ENCODE measurements at places on chromosomes 5 and 9. TPM values are rescaled to one million over a fixed set of nuclear protein-coding genes. Genes with fewer than 3 reads are reported as not detected.

- peaks cover 91% of the 10 kb centered on the region for H3K4me1 ChIP-seq
- DNase-seq, result no peak
- no peaks in the 10 kb centered on the region for H3K36me3 ChIP-seq
- H3K27ac ChIP-seq, result peak overlapping the region; percentile 90
Observed at GRCh38 chr5:52801329-52801728, 13.6 kb downstream of the ITGA1 start.

- peak overlapping the region; percentile 66 for H3K27ac ChIP-seq
- no peak overlapping the region for H3K4me3 ChIP-seq
- peak; percentile 62 for DNase-seq
- H3K36me3 ChIP-seq, result no peaks in the 10 kb centered on the region
Observed at GRCh38 chr5:14440582-14441431, 140.8 kb upstream of the OTULINL start.

GRCh38 chr5:171676286-171676944 lies 109.2 kb upstream of the SMIM23 start:
- H3K36me3 ChIP-seq, result no peaks in the 10 kb centered on the region
- H3K27ac ChIP-seq, result no peak overlapping the region
- H3K27me3 ChIP-seq, result no peaks in the 10 kb centered on the region
- H3K4me1 ChIP-seq, result no peaks in the 10 kb centered on the region

HSPB3 gene
- 427 TPM for total RNA-seq

- peak overlapping the region; percentile 25 for H3K4me3 ChIP-seq
- H3K27ac ChIP-seq, result no peak overlapping the region
- H3K4me1 ChIP-seq, result peaks cover 9% of the 10 kb centered on the region
- H3K27me3 ChIP-seq, result no peaks in the 10 kb centered on the region
Observed at GRCh38 chr9:133951265-133951664, 40.9 kb downstream of the VAV2 start.

DNA sequence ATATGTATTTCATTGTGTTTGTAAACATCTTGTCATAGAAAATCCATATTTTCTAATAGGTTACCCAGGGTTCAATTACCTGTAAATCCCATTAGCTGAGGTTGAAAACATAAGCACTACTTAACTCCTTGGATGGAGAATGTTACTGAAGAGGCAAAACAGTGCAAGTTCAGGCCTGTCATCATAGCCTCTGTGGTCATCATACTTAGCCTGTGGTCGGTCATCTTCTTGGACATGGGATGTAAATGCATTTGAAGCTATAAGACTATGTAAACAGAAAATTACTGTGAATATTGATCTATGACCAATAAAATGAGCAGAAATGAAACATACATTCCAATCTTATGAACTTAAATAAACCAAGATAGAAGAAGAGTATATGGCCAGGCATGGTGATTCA lies 164.7 kb downstream of the CHSY3 start:
- no peaks in the 10 kb centered on the region for H3K27me3 ChIP-seq
- no peak overlapping the region for H3K4me3 ChIP-seq
- no peaks in the 10 kb centered on the region for H3K36me3 ChIP-seq
- DNase-seq, result no peak
- no peak overlapping the region for H3K27ac ChIP-seq

DNA sequence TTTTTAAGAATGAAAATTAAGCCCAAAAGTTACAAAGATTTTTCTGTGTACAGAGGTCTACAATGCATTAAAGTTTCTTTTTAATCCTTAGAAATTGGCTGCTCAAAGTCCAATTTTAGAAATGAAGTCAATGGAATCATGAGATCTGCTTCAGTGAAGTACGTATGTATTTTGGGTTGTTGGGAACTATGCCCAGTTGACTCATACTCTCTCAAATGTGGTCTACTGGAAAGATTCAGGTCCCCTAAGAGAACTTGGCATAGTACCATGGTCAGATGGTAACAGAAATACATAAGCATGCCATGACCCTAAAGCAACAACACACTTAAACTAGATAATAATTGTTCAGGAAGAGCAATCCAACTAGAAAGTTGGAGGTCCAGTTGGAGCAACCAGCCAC lies 23.0 kb downstream of the FBLL1 start:
- H3K36me3 ChIP-seq, result no peaks in the 10 kb centered on the region
- H3K4me1 ChIP-seq, result peaks cover 38% of the 10 kb centered on the region
- peak overlapping the region; percentile 61 for H3K27ac ChIP-seq

RLN1 gene
- not detected for total RNA-seq

DNA sequence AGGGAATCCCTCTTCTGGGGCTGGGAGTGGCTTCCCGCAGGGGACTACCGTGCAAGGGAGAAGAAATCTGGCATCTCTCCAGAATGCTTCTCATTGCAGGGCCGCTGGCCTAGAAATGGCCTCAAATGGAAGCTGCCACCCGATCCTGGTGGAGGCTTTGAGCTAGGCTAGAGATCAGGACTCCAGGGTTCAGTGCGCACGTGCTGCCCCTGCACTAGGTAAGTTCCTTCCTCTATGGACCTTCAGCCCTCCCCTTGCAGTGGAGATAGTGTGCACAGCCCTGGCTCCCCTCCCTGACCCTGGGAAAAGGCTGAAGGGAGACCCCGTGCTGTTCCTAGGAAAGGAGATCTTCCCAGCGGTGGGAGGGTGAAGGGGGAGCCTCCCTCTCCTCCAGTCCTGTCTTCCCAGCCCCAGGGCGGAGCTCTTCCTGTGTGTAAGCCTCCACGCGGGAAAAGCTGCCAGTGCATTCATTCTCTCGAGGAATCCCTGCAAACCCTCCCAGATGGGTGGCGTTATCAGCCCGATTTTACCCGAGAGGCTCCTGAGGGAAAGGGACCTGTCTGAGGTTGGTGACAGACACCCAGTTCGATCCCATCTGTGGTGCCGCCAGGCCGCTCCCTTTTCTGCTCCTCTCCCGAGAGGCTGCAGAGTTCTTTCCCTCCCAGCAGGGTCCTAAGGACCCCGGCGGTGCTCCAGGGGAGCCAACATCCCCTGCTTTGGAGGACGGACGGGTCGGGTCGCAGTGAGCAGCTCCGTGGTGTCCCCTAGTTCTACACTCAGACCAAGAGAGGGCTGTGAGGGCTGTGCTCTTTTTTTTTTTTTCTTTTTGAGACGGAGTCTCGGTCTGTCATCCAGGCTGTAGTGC lies 1.4 kb upstream of the CERCAM start:
- no peaks in the 10 kb centered on the region for H3K36me3 ChIP-seq
- H3K4me1 ChIP-seq, result peaks cover 11% of the 10 kb centered on the region
- peak overlapping the region; percentile 95 for H3K4me3 ChIP-seq
- peaks cover 39% of the 10 kb centered on the region for H3K27me3 ChIP-seq
- peak overlapping the region; percentile 80 for H3K27ac ChIP-seq

- no peak overlapping the region for H3K4me3 ChIP-seq
- H3K27me3 ChIP-seq, result no peaks in the 10 kb centered on the region
- H3K4me1 ChIP-seq, result no peaks in the 10 kb centered on the region
- DNase-seq, result no peak
- H3K27ac ChIP-seq, result no peak overlapping the region
- H3K36me3 ChIP-seq, result no peaks in the 10 kb centered on the region
Observed at GRCh38 chr5:145787001-145787400, 48.1 kb downstream of the PRELID2 start.

OGN gene
- 18.5 TPM for total RNA-seq

DNA sequence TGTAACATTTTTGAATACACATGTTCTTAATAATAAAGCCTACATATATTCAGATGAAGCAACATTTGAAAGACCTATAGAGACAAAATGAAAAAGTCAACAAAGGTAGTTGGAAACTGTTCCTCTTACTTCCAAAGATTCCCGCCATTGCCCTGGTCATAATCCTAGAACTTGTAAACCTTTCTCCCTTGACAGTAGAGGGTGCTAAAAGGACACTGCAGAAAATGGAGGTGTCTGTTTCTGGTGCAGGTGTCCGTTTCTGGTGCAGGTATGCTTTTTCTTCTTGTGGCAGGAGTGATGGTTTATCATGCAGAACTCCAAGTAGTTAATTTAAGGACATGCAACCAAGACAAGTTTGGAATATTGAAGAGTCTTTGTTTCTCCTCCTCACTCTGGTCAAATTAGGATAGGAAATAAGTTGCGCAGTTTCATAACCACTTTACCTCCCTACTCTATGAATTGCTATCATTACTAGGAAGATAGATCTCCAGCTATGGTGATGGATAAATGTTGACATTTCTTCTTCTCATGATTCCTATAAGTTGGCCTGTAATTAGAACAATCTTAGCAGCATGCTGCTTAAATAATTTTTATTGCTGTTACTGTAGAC lies 56.0 kb upstream of the FAM174A start:
- DNase-seq, result no peak
- H3K4me3 ChIP-seq, result no peak overlapping the region
- no peaks in the 10 kb centered on the region for H3K36me3 ChIP-seq
- no peak overlapping the region for H3K27ac ChIP-seq
- no peaks in the 10 kb centered on the region for H3K4me1 ChIP-seq

DNA sequence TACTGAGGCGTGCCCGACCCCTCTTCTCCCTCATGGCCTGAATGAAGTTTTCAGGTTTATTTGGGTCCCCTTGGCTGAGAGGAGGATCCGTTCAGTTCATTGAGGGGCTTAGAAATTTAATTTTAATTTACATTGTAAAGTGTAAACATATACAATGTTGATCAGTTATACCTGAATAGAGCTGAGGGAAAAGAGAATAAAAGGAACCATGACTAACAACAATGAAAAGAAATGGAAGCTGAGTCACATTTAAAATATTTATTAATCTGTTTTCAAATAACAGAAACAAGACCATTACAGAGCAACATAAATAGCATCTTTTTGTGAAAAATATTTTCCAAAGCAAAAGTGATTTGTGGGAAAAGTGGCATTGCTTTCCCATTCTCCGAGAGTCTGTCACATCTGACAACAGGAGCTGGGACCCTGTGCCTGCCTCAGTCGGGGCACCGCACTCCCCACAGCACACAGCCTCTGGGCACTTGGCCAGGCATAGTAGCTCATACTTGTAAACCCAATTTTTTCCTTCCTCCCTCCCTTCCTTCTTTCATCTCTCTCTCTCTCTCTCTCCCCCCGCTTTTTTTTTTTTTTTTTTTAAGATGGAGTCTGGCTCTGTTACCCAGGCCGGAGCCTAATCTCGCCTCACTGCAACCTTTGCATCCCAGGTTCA lies 28.7 kb downstream of the PROP1 start:
- H3K27ac ChIP-seq, result no peak overlapping the region
- no peak for DNase-seq
- H3K4me1 ChIP-seq, result no peaks in the 10 kb centered on the region
- H3K36me3 ChIP-seq, result no peaks in the 10 kb centered on the region

- H3K4me3 ChIP-seq, result no peak overlapping the region
- no peaks in the 10 kb centered on the region for H3K36me3 ChIP-seq
- no peak overlapping the region for H3K27ac ChIP-seq
- no peaks in the 10 kb centered on the region for H3K27me3 ChIP-seq
Observed at GRCh38 chr5:72380492-72381274, 60.5 kb downstream of the PTCD2 start.

- no peaks in the 10 kb centered on the region for H3K4me1 ChIP-seq
- DNase-seq, result no peak
- peaks cover 21% of the 10 kb centered on the region for H3K27me3 ChIP-seq
- no peak overlapping the region for H3K4me3 ChIP-seq
- H3K27ac ChIP-seq, result peak overlapping the region; percentile 93
Observed at GRCh38 chr9:133273819-133274218, 1.2 kb downstream of the ABO start.

- no peak overlapping the region for H3K27ac ChIP-seq
- no peaks in the 10 kb centered on the region for H3K4me1 ChIP-seq
- H3K27me3 ChIP-seq, result no peaks in the 10 kb centered on the region
- no peak for DNase-seq
- no peaks in the 10 kb centered on the region for H3K36me3 ChIP-seq
Observed at GRCh38 chr9:16044579-16044881, 491.7 kb downstream of the CCDC171 start.
